ENCODE measurements at places on chromosomes 5 and 9.

DNA sequence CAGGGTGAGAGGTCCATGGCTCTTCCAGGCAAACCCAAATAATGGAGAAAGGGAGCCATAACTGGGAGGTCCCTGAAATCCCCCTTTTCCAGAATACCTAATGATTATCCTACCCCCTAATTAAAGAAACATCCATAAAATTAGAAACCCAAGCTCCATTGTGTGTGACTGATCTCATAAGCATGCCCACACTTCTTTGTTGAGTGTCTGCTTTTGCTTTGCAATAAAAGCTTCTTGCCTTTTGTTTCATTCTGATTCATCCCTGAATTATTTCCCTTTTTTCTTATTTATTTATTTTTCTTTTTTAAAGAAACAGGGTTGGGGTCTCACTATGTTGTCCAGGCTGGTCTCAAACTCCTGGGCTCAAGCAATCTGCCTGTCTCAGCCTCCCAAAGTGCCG is 33.1 kb downstream of the BTF3 start:
- no peak for DNase-seq

GRCh38 chr9:99818500-99818899 is 3.2 kb upstream of the NR4A3 start:
- no peak for DNase-seq

DNA sequence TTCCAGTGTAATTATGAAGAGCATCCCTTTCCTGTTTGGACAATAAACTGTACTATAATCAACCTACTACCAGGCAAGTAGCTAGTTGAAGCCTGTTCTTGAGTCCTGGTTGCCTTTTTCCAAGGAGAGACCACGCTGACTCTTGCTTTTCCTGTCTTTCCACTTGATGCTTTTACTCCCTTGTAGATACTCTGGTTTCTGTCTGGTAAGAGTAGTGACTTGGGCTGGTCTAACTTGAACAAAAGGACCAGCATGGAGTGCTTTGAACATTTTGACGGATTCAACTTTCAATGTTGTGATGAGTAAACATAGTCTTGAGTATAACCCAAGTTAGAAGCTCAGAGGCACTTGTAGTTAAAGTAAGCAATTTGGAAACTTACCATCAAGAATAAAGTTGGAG is 464.3 kb downstream of the GADD45G start:
- no peak for DNase-seq

DNA sequence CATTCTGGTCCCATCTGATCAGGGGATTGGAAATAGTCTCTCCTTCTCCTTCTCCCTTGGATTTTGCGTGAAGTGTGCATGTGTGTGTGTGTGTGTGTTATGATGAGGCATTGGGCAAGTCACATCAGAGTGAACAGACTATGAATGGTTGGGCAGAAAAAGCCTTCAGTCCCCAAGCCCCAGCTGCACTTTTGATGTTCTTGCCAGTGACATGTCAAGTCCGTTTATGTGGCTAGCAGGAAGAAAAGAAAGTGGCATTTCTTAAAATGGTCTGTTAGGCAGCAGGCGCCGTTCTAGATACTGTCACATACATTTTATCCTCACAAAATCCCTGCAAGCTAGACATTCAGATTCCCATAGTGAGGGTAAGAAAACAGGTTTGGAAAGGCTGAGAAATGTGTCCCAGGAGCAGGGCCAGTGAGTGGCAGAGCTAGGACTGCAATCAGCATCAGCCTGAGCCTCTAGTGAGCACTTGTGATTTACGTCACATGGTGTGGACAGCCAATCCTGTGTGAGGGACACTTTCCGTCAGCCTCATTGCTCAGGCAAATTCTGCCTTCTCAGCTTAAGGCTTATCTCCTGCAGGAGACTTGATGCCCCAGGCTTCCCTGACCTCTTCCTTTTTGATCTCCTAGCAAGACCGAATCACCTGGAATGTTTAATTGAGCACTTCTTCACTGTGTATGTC is 60.4 kb downstream of the GLRA1 start:
- no peak for DNase-seq

DNA sequence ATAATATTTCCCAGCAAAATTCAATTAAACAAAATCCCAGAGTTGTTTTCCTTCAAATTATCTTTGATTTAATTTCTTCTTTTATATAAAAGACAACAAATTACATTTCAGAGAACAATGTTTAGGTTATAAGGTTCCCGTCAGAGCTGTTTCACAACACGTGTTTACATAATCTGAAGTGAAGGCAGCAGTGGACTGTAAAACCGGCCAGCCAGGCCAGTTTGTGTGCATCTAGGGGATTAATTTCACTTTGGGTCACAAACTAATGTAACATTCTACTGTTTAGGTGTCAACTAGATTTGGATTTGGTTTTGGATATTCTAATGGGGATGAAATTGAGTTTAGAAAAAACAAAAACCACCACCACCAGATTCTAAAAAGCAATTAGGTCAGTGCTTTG is 86.5 kb upstream of the PLPP1 start:
- DNase-seq: no peak

- no peak for DNase-seq
These were observed 22.1 kb upstream of the BRD3 start for GRCh38 chr9:134089972-134090371.

- DNase-seq: no peak
These were observed at the start of gene FXN for GRCh38 chr9:69035438-69036308. Gene FXN (plus strand): TSS chr9:69035752. CDS start chr9:69035783, 31 bp downstream.

DNA sequence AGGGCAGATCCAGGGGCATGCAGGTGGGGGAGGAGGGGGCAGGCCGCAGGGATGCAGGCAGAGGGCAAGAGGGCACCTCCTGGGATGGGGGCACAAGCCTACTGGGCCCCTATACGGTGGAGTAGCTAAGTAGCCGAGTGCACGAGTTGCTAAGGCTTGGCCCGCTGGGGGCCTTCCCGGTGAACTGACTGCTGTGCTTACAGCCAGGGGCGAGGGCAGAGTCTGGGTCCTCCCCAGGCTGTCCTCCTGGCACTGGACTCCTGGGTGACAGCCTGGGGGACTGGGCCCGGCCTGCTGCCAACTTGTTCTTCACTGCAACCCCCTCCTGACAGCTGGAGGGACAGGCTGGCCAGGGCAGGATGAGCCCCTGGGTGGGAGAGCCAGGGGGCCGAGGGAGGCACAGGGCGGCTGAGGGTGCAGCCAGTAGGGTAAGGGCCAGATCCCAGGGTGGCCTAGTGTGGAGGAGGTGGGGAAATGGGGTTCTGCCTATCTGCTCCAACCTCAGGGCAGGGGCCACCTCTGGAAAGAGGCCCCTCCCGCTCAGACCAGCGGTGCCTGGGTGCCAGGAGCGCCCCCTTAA is 1.7 kb upstream of the EGFL7 start:
- no peak for DNase-seq

GRCh38 chr5:4639946-4640345 is 500.2 kb upstream of the ADAMTS16 start:
- no peak for DNase-seq

DNA sequence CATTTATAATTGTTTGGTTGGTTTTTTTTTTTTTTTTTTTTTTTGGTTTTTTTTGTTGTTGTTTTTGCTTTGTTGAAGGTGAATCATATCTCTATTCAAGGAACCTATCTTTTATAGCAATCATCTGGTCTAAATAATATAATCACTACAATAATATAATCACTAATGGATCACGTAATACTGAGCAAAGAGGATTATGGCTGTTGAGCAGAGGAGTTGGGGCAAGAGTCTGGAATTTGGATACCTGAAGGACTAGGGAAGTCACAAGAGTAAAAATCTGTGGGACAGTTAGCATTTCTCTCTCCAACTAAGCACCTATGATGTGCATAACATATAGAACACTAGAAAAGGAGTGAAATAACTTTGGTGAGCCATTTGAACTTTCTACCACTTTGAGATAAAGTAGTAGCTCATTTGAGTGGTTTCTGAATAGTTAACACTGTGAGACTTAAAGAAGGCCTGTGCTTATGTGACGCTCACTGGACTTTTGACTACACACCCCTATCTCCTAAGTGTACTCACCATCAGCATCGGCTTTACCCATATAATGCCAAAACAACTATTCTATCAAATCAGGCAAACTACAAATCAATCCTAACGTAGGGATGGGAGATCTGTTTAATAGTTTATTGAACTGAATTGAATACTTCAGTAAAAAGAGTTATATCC is 564.9 kb upstream of the TUSC1 start:
- DNase-seq: no peak

- no peak for DNase-seq
These were observed 108.5 kb upstream of the PTPRD start for GRCh38 chr9:10721301-10721700.

GRCh38 chr5:30845194-30845593 is 348.3 kb upstream of the CDH6 start:
- no peak for DNase-seq

DNA sequence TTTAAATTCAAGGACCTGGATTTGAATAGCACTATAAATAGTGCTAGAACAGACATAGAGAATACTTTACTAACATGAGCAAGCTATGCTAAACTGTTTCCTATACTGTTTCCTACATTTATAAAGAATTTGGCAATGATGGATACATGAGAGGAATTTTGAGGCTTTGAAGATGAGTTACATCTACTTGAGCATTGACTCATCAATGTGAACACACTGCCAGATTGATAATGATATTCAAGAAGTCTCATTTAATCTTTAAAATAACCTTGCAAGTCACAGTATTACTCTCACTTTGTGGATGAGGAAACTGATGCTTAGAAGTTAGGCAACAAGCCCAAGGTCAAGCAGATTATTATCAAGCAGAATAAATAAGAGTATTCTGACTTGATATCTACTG is 281.9 kb downstream of the DNAH5 start:
- no peak for DNase-seq

- no peak for DNase-seq
These were observed 53.6 kb upstream of the CDH18 start for GRCh38 chr5:20041326-20042274.

GRCh38 chr9:133585481-133586351 is 23.5 kb downstream of the FAM163B start:
- no peak for DNase-seq

- no peak for DNase-seq
These were observed 32.9 kb upstream of the TRIO start for GRCh38 chr5:14110196-14110595.

DNA sequence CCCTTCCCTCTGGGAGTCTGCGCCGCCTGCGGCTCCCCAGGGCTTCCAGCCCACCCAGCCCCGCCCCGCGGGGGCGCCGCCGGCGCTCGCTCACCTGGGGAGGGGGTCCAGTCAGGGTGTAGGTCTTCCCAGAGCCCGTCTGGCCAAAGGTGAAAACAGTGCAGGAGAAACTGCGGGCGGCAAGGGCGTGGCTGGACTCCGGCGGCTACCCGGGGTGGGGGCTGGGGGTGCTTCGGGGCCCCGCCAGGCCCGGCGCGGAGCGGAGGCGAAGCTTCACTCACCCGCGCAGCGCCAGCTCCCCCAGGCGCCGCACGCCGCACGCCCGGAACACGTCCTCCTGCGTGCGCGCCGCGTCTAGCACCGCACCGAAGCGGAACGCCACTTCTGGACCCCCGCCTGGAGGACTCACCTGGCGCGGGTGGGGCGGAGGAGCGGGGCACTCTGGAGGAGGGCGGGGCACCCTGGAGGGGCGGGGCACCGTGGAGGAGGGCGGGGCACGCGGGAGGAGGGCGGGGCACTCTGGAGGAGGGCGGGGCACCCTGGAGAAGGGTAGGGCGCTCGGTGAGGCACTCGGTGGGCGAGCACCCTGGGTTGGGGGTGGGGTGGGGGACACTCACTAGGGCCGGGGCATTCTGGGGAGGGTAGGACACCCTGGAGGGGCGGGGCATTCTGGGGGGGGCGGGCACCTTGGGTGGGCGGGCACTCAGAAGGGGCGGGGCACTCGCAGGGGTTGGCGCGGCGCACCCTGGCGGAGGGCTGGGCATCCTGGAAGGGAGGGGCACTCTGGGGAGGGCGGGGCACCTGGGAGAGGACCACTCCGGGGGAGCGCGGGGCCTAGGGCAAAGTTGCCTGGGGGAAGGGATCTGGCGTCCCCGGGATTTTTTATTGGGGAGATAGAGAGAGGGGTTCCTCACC is 814 bp downstream of the KIF12 start:
- no peak for DNase-seq

- no peak for DNase-seq
These were observed 86.9 kb upstream of the SIMC1 start for GRCh38 chr5:176151281-176151680.

- no peak for DNase-seq
These were observed 127.0 kb upstream of the PALM2AKAP2 start for GRCh38 chr9:109652971-109653370.

GRCh38 chr5:156505101-156505500 is 178.1 kb downstream of the SGCD start:
- no peak for DNase-seq

- no peak for DNase-seq
These were observed 58.5 kb upstream of the SUB1 start for GRCh38 chr5:32526810-32527209.

GRCh38 chr9:97601228-97601898 is 31.8 kb downstream of the TSTD2 start:
- DNase-seq: no peak

GRCh38 chr9:137264067-137264466 is 8.9 kb downstream of the NELFB start:
- DNase-seq: no peak

- DNase-seq: no peak
These were observed 134.0 kb downstream of the FOXD1 start for GRCh38 chr5:73314395-73315257.

DNA sequence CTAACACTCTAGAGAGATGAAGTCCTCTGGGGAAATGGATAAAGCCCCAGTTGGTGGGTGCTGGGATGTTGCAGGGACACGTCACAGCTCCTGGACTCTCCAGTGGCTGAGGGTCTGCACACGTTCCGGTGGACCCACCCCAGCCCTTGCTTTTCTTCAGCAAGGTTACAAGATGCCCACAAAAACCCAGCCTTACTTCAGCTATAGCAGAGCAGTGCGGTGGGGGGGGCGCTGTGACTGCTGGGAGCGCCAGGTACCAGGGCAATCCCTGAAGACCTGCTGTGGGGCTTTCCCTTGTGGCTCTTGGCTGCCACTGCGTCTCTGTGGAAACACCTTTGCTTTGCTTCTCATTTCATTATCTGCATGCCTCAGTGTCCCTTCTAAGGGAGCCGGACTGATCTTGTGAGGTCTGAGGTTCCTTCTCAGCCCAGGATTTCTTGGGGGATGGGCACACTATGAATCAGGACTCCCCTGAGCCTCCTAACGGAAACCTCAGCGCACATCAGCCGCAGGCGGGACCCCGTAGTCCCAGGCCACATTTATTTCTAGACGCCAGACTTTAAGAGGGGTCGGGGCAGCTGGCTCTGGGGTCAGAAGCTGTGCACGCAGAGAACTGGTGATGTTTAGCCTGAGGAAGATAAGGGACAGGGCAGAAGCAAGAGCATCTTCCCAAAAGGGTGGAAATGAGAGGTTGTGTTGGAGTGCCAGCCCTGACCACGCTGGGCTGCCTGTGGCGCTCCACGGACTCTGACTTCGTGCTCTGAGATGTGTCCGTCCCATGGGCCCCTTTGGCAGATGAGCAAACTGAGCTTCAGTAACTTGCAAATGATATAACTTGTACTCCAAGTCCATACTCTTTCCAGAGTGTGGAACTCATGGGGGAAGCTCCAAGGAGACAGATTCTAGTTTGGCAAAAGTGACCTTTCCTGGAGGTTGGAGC is 106.8 kb downstream of the WNK2 start:
- no peak for DNase-seq

GRCh38 chr5:127757576-127757975 is 54.4 kb downstream of the CCDC192 start:
- DNase-seq: no peak

Data from CMK (cell line).